HepG2 (cell line): ENCODE measurements at places on chromosomes 1 and 21. TPM values are rescaled to one million over a fixed set of nuclear protein-coding genes. Genes with fewer than 3 reads are reported as not detected.

TCP10L gene
- polyA plus RNA-seq = 0.90 and 1.0 TPM in 2 replicates

- no peak for DNase-seq
Measured at GRCh38 chr1:24373044-24373443, 40.5 kb downstream of the STPG1 start.

- DNase-seq = no peak
Measured at GRCh38 chr1:202029171-202029665, 18.8 kb downstream of the ELF3 start.

CASQ1 gene
- polyA plus RNA-seq = 0.09 TPM in 2 replicates

GRCh38 chr1:30413111-30413440 is 310.3 kb downstream of the MATN1 start:
- no peak for DNase-seq

TMEM50B gene
- polyA plus RNA-seq = 45.4 and 46.3 TPM in 2 replicates

CNR2 gene
- not detected in 2 replicates for polyA plus RNA-seq

GNAT2 gene
- polyA plus RNA-seq = 0.08 TPM in 1 of 2 replicates, not detected in the other

KCNJ6 gene
- not detected in 2 replicates for polyA plus RNA-seq

DNA sequence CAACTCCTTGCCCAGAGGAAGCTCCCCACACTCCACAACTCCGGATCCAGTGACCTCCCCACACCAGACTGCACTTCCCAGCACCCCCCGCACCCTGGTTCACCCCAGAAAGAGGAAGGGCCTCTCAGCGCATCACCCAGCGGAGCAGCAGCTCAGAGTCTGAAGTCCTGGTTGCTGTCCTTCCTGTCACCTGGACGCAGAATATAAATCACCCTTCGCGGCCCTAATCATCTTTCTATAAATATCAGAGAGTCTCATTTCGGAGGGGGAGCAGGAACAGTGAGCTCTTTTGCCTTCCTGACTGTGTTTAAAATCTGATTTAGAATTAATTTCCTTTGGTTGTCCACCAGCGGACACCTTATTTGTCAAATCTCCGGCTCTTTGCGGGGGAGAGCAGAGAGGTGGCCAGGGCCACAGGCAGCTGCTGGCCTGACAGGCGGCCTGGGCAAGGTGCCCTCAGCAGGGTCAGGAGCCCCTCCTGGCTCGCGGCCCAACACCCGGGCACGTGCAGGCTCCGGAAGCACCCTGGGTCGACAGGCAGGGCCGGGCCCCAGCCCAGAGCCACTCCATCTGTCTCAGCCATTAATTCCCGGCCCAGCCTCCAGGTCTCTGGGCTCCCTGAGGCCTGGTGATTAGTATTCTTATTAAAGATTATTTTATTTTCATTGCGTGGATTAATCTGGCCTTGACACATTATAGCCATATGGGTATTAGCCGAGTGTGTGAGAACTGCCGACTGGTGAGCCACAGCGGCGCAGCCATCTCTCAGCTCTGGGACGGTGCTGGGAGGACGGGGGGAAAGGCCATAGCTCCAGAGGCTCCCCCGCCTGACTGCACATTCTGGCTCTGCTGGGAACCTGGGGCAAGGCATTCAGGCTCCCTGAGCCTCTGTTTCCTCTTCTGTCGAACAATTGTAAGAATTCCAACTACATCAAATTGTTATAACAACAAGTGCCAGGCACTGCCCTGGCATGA is 19.7 kb downstream of the EPHA8 start:
- no peak for DNase-seq

DNA sequence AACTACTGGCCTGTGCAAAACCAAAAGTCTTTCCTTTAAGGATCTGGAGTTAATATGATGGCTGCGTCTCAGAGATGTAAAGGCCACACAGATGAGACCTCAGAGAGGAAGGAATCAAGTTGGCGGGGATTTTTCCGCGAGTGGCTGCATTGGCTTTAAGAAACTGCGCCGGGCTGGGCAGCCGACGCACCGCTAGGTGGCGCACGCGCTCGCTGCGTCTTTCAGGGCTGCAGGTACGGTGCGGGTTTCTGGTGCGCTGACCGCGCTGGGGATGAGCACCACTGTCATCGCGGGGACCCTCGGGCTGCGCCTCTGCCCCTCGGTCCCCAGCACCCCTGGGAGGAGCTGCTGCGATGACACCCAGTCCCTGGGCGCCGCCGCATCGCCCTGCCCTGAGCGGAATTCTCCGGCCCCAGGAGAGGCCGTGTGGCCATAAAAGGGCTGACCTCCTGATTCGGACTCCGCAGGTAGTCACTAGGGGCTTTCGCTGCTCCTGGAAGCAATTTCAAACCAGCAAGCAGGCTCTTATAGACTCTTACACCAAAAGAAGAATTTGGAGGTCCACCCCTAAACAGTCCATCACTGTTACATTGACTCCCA is 241.0 kb downstream of the KCNJ6 start:
- DNase-seq = no peak

FAM163A gene
- polyA plus RNA-seq = not detected in 2 replicates

LRRIQ3 gene
- polyA plus RNA-seq = 0.55 and 1.1 TPM in 2 replicates

CFAP74 gene
- polyA plus RNA-seq = 0.57 and 0.62 TPM in 2 replicates

GRCh38 chr1:152347116-152347728 is 12.6 kb downstream of the FLG2 start:
- peak; percentile 50 for DNase-seq

LCE1B gene
- polyA plus RNA-seq = not detected in 2 replicates

FMO2 gene
- polyA plus RNA-seq = not detected in 2 replicates

DNA sequence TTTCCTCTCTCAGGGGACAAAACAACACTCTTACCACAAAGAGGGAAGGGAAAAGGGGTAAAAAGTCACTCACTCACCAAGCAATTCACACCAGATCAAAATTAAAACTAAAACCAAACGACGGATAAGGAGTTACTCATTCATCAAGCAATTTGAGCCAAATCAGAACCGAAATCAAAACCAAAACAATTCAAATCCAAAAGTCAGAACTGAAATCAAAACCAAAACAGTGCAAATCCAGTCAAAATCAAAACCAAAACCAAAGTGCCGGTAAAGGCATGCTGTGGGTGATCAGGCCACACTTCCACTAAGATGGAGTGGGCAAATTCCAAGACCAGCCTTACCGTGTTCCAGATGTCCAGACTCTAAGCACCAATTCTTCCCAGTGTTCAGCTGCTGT is 717.9 kb downstream of the AMY1C start:
- DNase-seq = no peak

- no peak for DNase-seq
Measured at GRCh38 chr1:116514708-116515525, 55.9 kb downstream of the CD58 start.

NTMT2 gene
- polyA plus RNA-seq = not detected in 2 replicates

GRCh38 chr1:72278461-72278860 is 3.9 kb downstream of the NEGR1 start:
- no peak for DNase-seq

DNA sequence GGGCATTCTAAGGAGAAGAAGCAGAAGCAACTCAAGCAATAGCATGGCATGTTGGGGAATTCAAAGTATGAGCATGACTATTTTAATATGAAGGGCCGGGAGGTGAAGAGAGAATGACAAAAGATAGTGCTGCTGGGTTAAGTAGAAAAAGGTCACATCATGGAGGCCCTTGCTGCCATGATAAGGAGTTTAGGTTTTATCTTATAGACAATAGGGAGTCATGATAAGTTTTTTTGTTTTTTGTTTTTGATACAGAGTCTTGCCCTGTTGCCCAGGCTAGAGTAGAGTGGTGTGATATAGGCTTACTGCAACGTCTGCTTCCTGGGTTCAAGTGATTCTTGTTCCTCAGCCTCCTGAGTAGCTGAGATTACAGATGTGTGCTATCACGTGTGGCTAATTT is 3.1 kb downstream of the BNIPL start:
- DNase-seq = no peak

DNA sequence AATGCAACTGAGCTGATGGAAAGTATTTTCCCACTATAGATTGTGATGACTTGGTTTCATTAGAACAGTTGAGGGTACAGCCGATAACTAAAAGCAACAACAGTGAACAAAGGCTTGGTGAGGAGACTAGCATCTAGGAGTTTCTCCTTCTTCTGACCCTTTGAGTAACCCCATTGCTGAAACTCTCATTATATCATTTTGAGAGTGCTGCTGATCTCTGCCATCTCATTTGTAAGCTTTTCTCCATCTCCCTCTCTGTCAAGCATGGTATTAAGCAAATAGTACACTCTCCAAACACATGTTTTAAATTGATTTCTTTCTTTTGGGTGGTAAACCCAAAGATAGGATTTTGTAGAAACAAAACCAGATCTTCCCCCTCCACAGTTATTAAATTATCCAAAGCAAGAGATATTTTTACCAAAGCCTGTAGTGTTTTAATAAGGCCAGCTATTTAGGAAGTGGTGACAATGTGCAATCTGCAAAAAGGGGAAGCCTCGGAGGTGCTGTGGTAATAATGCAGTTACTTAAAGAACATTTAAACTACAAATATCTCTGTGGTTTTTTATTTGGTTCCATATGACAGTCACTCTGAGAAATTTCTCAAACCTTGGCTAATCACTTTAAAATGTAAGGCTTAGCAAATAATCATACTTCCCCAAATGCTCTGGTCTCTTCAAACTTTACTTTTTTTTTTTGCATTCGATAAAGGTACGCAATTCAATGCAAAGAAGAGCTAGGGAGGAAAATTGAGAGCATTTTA is 287.5 kb downstream of the HLX start:
- no peak for DNase-seq

DNA sequence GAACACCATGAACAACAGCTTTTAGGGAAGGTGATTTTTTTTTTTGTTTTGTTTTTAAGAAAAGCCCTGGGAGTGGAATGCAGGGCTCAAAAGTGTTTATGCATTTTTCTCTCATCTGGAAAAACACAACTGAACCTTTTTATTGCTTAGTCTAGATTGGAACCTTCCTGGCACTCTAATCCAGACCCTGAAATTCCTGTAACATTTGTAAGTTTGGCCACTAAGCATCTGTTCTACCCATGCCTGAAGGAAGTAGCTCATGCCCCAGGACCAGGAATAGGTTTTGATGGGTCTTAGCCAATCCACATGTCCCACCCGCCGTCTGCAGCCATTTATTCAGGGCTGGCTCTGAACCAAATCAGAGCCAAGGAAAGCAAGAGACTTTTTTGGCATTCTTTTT is 39.7 kb upstream of the SLC2A1 start:
- DNase-seq = no peak

DNA sequence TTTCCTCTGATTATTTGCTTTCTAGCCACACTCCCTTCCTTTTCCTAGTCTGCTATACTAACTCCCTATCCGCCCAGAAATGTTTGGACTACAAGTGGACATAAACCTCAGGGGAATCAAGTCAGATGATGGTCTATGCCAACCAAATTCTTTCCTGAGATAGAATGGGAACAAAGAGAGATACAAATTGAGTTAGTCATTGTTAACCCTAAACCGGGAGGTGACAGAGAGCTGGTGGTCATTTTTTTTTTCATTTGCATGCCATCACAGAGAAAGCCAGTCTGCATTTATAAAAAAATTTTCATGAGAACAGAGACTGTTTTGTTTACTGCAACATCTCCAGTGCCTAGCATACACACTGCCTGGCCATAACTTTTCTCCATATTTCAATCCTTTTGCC is 35.0 kb downstream of the MYSM1 start:
- DNase-seq = no peak

DNA sequence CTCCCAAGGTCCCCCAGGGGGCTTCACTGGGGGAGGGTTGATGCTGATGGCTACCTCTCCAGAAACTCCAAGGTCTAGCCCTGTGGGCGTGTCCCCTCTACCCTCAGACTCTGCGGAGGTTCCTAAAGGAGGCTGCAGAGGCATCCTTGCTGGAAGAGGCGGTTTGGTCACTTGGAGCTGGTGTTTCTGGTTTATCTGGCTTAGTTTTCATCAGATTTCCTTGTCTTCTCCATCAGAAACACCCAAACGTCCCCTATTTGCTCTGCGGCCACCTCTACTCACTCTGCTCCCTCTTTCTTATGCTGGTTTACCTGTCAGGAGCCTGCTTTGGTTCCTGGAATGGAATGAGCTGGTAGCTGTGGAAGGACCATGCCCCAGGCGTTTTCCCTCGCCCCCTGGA is 2.5 kb downstream of the PKP1 start:
- DNase-seq = no peak

- no peak for DNase-seq
Measured at GRCh38 chr1:117565745-117566455, 39.9 kb upstream of the TENT5C start.

TCEA3 gene
- polyA plus RNA-seq = 55.5 and 57.9 TPM in 2 replicates

- DNase-seq = no peak
Measured at GRCh38 chr1:103353391-103353790, 172.1 kb upstream of the RNPC3 start.

DNA sequence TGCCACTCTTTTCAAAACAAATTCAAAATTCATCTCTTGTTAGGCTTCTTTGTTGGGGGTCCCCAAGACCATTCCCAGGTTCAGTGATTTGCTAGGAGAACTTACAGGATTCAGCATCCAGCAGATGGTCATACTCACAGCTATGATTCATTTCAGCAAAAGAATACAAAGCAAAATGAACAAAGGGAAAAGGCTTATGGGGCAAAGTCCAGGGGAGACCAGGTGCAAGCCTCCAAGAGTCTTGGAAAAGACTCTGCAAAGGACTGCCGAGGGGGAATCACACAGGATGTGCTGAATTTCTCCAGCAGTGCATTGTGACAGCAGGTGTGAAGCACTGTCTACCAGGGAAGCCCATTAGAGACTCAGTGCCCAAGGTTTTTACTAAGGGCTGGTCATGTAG is 7.3 kb downstream of the TRAF5 start:
- DNase-seq = no peak

- no peak for DNase-seq
Measured at GRCh38 chr1:119688810-119689209, 22.9 kb upstream of the PHGDH start.

PCNX2 gene
- 0.13 and 0.42 TPM in 2 replicates for polyA plus RNA-seq

DNA sequence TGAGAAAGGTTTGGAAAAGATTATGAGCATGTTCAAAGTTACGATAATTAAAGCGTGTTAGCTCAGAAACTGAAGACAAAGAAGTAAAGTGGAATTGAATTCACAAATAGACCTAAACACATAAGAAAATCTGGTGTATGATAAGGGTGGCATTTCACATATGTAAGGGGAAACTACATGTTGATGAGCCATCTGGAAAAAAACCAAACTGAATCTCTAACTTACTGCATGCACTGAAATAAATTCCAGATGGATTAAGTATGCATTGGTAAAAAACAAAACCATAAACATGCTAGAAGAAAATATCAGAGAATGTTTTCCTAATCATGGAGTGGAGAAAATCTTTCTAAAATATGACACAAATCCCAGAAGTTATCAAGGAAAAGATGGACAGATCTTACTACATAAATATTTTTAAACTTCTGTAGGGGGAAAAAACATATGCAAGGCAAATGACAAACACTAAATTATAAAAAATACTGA is 34.0 kb upstream of the CTPS1 start:
- DNase-seq = no peak

- no peak for DNase-seq
Measured at GRCh38 chr1:228996281-228996680, 261.0 kb downstream of the RHOU start.

GBP2 gene
- 6.2 and 7.3 TPM in 2 replicates for polyA plus RNA-seq

DNA sequence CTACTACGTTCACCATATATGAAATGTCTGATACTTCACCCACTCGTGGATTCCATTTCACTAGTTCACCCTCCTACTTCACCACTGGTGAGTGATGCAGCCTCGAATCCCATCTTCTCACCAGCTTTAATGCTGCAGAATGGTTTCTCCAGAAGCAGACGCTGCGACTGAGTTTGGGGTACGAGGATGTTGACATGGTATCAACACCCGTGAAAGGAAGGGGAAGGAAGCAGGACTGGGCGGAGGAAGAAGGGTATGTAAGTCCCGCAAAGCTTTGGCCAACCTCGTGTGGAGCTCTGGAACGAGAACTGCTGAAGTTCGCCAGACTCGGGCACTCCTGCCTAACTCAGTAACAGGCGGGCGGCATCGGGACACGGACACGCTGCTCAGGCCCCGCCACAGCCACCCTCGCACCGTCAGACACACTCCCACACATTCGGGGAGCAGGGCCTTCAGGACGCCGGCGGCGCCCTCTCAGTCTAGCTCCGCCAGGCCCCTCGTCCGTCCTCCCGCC is 833 bp upstream of the DIP2A start:
- DNase-seq = peak; percentile 21

LIN28A gene
- 0.01 TPM in 1 of 2 replicates, not detected in the other for polyA plus RNA-seq
